ENCODE measurements at places on chromosomes 7 and 10.

GRCh38 chr7:41820111-41820671 lies 117.3 kb upstream of the INHBA start:
- no peak for DNase-seq

DNA sequence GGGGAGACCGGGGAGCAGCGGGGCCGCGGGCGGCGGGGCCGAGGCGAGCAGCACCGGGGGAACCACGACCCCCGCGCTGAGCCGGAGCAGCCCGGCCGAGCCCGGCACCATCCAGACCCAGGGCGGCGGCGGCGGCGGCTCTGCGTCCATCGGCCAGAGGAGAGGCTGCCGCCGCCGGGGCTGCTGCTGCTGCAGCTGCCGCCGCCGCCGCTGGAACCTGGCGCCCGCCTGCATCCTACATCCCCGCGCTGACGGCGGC lies 190 bp downstream of the TCERG1L start:
- DNase-seq, result no peak

DNA sequence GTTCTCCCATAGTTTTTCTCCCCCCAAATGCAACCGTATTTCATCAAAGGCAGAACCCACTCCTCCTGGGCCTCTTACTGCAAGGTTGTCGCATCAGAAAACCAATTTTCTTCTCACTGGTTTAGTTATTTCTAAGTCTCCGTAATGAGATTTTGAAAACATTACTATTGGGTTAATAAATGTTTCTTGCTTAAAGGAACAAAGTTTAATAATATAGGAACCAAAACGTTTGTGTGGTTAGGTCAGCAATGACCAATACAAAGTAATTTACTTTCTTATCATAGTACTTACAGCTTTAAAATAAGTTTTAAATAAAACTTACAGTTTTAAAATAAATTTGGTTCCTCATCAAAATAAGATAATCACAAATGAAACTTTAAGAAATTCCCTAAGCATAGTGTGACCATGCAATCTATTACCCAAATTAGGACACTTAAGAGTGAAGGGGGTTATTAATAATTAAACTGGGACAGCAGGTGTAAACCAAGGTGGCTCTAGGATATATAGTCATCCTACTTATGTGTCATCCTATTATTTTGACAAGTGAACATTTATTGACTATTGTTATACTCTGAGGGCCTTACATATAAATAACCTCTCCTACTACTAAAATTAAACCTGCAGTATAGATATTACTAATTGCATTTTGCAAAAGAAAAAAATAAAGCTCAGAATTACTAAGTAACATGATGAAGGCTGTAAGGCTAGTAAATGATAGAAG lies 415.4 kb upstream of the LRRN3 start:
- DNase-seq, result no peak

DNA sequence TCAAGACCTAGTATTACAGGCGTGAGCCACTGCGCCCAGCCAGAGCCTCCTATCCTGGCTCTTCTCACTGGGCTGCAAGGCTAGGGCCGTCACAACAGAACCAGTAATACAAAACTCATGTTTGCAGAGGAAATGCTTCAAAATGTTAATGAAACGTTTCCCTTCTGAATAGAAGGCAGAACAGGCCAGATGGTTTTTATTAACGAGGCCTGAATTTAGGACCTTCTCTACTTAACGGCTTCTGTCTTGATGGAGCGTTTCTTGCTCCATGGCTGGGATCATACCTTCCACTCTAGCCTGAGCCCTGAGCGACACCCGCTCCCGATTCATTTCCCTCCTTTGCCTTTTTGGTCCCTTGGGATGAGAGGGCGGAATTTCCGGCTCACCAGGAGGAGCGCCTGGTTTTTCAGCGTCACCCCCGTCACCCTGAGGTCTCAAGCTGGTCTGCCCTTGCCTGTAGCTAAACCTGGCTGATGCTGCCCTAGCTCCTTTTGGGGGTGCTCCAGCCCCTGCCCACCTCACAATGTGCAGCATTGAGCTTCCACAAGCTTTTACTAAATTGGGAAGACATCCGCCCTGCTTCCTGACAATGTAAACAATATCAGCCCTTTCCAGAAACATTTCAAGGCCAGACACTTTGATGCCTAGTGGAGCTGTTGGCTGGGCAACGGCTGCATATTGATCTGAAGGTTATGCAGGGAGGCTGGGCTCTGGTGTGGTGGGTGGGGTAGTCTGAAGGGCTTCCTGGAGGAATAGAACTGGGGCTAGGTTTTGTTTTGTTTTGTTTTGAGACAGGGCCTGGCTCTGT lies 5.2 kb downstream of the CLIP2 start:
- DNase-seq, result no peak

- no peak for DNase-seq
These were observed 245.5 kb downstream of the SKAP2 start for GRCh38 chr7:26618898-26619297.

DNA sequence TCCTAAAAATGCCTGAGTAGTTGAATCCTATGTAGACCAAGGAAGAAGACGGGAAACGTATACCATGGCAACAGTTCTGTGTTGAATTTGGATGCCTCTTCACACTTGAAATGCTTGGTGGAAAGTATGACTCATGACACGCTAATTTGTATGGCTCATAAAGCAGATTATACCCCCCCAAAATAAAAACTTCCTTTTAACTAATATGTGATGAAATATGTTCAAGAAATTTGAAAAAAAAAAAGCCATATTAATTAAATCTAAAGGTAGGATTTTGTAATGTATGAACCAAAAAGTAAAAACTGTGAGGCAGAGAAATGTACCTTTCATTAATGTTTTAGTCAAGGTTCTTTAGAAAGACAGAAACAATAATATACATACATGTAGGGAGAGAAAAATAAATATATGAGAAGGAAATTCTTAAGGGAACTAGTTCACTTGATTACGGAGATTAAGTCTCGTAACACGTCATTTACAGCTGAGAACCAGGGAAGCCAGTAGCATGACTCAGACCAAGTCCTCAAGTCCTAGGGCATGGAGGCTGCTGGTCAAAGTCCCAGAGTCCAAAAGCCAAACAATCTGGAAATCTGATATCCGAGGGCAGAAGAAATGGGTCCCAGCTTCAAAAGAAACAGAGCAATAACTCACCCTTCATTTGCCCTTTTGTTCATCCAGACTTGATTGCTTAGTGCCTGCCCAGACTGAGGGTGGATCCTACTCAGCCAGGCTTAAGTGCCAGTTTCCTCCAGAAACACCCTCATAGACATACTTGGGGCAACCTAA lies 485.1 kb downstream of the SEMA3D start:
- DNase-seq, result no peak

GRCh38 chr10:93180482-93180931 lies 106.8 kb downstream of the CYP26A1 start:
- no peak for DNase-seq

DNA sequence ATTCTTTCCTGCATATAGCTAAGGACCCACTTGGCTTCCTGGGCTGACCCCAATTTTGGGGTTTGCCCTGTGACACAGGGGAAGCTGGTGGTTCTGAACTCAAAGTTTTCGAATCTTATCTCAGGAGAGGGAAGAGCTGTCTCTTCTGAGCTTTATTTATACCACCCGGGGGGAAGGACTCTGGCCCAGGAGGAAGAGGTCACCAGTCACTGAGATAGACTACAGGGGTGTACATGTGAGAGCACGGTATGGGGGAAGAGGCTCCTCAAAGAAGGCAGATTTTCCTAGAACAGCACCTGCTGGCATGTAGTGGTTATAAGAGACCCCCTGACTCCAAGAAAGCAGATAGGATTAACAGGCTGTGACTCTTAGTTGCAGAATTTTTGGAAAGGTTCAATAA lies 101.8 kb upstream of the ELMO1 start:
- no peak for DNase-seq

GRCh38 chr7:30880125-30880720 lies 31.4 kb upstream of the AQP1 start:
- no peak for DNase-seq

DNA sequence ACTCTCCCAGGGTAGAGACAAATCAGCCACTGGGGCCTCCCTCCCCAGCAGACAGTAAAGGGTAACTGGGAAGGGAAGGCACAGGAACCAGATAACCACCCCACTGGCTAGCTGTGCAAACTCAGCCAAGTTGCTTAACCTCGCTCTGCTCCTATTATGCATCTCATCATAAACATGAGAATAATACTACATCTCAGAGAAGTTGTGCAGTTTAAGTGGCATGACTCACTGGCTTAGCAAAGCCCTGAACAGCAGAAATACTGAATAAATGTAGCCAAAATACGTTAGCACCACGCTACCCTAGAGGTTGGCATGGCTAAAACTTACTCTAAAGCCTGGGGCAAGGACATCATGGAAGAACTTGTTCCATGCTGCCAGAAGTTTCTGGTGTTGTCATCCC lies 128.1 kb upstream of the ANK3 start:
- no peak for DNase-seq

GRCh38 chr10:114061789-114062188 lies 18.1 kb downstream of the ADRB1 start:
- DNase-seq, result no peak

DNA sequence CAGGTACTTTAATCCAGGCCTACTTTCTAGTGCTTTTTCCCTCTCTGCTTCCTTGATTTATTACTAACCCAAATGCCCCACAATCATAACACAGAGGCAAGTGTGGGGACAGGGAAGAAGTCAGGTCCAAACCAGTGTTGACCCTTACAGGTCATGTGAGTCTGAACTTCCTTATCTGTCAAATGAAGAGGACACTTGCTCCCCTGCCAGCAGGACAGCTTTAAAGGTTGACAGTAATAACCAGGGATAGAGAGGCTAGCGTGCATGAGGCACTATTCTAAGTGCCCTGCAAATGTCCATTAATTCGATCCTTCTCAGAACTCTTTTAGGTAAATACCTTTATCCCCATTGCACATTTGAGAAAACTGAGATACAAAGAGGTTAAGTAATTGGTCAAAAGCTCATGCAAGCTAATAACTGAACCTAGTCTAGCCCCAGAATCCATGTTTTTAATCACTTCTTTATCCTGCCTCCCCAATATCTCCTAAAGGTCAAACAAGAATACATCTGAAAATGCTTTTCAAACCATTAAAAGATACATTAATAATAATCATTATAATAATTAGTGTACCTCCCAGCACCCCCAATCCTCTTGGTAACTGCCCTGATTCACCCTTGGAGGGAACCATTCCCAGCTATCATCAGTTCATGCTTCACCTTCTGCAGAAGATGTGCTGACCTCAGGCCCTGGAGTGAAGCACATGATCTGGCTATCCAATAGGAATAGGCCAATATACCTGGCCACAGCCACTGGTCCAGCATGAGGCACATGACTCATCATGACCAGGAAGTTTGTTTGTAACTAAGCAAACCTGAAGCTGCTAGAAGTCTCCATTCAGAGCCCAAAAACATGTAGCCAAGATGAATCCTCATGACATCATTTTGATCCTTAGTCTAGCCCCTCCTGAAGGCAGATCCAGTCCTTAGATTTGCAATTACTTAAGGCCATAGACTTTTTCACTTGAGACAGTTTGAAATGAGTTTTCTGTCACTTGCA lies 40.7 kb downstream of the SGMS1 start:
- DNase-seq, result no peak

GRCh38 chr10:986137-986825 lies 2.0 kb upstream of the GTPBP4 start:
- no peak for DNase-seq

GRCh38 chr7:107048783-107049418 lies 4.4 kb downstream of the PRKAR2B start:
- no peak for DNase-seq

DNA sequence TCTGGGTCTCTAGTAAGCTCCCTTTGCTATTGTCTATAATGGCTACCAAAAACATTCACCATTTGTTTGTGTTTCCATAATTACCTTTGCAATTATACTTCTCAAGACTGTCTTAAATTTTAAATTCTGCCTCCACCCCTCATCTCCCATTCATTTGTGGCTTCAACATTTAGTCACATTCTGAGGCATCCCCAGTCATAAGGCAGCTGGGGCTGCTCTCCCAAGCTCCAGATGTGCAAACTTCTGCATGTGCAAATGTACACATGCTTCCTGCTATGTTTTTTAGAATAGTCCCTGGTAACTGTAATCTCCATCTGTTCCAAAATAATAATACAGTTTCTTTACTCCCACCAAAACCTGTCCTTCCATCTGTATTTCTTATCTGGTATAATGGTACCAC lies 97.3 kb downstream of the CDK6 start:
- DNase-seq, result no peak

DNA sequence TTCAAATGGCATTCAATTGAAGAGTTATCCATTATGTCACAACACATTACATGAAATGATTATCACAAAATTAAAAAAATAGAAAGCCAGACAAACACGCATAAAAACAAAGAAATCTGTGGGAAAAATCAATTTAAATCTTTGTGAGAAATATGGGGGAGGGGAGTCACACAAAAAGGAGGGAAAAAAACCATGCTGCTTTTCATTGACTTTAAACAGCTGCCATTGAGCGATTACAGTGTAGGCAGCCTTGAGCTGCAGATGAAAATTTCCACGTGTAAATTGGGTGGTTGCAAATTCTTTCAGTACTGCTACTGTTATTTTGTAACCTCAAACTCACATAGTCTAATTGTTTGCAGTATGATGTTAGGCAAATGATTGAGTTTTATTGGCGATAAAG lies 889.9 kb upstream of the PHF14 start:
- DNase-seq, result no peak

GRCh38 chr10:46544989-46545791 lies 11.3 kb downstream of the GPRIN2 start:
- DNase-seq, result peak; percentile 17

DNA sequence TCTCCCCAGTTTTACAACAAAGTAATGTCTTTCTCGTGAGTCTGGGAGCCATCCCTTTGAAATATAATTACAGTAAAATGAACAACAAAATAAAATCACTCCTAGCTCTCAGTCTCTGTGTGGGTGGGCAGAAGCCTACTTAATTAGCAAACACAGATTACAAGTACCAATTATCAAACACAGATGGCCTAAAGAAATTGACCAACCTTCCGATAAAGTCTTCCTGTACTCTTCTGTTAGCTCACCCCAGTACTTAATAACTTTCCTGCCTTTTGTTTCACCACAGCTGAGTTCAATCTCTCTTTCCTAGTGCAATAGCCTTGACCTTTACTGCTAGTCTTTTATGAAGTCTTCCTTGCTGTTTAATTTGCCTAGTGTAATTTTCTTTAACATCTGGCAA lies 719.2 kb upstream of the MBL2 start:
- no peak for DNase-seq

DNA sequence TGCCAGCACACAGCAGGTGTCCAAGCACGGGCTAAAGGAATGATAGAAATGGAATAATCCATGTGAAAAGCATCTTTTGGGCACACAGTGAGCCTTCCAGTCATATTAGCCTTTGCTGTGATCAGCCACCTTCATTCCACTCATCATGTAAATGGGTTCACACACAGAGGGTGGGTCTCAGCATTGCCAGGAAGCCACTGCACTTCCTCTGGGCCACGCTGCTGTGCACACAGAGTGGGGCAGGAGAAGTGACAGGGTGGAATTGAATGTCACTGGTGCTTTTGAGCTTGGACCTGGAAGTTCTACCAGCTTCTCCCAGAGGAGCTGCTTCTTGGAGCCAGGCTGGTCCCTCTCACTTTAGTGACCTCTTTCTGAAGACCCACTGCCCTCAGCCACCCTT lies 203.5 kb downstream of the USP6NL start:
- peak; percentile 22 for DNase-seq

- no peak for DNase-seq
These were observed 205.9 kb upstream of the SVIL start for GRCh38 chr10:29840516-29841276.
